ENCODE measurements at places on chromosomes 2 and 18. TPM values are rescaled to one million over a fixed set of nuclear protein-coding genes. Genes with fewer than 3 reads are reported as not detected.

The IL1R1 gene
- total RNA-seq: 2.5 TPM

The CIB4 gene
- total RNA-seq: not detected

DNA sequence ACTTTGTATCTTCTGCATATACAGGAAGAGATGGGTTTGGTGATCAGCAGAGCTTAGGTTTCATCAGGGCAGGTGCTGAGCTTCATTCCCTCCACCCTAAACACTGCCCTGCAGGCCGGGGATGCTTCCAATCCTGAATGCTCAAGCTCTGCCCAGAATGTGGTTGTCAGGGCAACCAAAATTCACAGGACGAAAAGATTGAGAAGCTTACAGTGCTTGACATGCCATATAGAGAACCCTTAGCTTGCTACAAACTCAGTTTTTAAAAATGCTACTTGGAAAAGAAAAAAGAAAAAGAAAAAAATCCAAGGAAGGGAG lies 65.6 kb downstream of the SH3RF3 start:
- no peak for DNase-seq

The SULT1C2 gene
- not detected for total RNA-seq

GRCh38 chr2:205936446-205936845 lies 149.5 kb downstream of the INO80D start:
- DNase-seq: no peak

DNA sequence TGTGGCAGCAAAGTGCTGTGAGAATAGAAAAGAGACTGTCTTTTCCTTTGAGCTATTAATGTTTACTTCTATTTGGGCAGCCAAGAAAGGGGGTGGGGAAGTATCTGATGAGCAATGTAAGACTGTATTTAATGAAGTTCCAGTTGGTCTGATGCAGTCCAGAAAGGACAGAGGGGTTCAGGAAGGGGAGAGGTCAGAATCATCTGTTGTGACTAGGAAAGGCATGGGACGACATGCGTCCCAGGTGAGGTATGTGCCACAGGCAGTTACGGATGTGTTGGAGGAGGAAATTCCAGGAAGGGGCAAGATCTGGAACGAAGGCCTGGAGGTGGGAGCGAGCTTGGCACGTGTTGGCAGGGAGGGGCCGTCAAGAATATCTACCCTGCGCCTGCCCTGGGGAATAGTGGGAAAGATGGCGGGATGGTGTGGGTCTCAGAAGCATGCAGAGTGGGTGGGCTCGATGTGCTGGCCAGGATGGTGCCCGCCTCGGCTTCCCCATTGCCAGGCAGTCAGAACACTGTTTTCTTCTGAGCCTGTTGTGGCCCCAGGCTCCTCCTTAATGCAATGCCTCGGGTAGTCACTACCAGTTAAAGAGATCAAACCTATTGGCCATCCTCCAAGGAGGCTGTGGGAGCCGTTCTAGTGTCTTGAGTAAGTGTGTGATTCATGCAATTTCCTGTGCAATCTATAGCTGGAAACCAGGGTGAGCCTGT lies 57.8 kb upstream of the TXNDC2 start:
- DNase-seq: peak; percentile 94

- peak; percentile 5 for DNase-seq
Observed at GRCh38 chr2:193963472-193964119, 1693.4 kb upstream of the SLC39A10 start.

The SCTR gene
- total RNA-seq: not detected

- no peak for DNase-seq
Observed at GRCh38 chr18:60188958-60189357, 183.6 kb downstream of the MC4R start.

The IL18RAP gene
- total RNA-seq: 5.2 TPM

- DNase-seq: no peak
Observed at GRCh38 chr2:179424571-179424970, 159.9 kb upstream of the SESTD1 start.

DNA sequence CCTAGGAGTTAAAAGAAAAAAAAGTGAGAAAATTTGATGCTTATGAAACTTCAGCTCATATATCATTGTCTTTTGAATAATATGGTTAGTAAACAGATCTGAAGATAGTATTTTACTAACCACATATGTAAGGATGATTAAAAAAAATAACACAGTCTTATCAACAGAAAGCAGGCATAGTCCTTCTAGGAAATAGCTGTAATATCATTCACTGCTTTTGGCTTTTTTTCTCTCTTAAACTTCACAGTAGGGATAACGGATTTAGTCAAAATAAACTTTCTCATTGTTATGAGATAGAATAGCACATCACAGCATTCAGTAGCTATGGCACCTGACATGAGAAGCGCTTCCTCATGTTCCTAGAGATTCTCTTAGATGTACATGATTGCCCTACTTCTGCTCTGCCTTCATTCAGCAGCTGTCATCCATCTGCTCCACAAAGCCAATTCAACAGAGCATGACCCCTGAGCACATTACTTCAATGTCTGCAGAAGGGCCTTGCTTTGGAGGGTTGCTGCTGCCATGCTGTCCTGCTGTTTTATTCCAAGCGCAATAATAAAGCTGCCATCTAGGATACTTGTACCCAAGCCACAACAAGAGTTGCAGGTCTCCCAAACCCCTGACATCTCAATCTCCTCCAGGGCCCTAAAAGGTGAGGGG lies 67.0 kb downstream of the TTC21B start:
- no peak for DNase-seq

- no peak for DNase-seq
Observed at GRCh38 chr18:29157905-29158304, 981.0 kb upstream of the CDH2 start.

The FOXI3 gene
- total RNA-seq: not detected

DNA sequence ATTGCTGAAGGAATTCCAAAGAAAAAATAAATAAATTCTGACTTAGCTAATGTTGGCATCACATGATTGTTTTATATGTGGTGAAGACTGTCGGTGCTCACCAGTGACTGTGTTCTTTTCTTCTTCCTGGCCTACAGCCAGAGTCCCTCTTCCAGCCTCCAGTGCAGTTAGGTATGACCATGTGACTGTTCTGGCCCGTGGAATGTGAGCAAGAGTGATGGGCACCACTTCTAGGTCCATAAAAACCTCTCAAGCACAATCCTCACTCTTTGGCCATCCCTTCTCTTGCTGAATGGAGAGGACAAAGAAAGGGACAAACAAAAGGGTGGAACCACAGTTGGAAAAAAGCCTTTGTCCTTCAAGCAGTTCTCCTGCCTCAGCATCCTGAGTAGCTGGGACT lies 39.0 kb upstream of the BMPR2 start:
- no peak for DNase-seq

The INHA gene
- total RNA-seq: 0.51 TPM

The ID2 gene
- total RNA-seq: 8.3 TPM

DNA sequence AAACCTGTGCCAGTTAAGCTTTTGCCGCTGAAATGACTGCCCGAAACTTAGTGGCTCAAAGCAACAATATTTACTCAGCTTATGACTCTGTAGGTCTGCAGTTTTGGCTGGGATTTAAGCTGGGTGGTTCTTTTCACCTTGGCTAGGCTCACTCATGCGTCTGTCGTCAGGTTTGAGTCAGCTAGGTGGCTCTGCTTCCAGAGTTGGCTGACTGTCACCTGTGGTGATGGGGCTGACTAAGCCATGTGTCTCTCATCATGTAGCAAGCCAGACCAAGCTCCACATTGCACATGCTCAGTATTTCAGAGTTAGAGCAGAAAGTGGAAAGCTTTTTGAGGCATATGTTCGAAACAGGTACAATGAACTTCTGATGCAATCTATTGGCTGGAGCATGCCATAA lies 354.8 kb downstream of the MEIS1 start:
- DNase-seq: no peak

DNA sequence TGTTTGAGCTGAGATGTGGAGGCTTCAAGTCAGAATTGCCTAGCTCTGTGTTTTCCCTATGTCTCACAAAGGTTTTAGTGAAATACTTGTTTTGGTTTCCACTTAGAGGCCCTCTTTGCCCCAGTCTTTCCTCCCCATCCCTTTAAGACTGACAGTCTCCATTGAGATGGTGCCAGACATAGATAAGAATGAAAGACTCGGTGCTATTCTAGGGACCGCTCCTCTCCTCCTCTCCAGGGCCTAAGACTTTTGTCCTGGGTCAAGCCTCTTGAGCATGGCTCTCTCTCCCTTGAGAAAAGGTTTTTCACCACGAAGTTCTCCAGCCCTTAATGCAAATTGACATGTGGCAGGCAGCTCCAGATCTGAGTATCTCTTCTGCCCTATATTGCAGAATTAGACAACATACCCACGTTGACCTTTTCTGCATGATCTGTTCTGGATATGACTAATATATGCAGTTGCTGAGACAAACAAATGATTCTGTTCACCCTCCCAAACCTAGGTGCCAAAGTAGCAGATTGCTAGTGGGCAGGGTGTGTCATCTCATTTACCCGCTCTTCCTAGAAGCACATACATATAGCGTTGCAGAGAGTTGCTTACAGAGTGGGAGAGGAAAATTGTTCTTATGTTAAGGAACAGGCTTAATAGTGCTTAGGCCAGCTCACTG lies 47.5 kb upstream of the ACSL3 start:
- DNase-seq: no peak

GRCh38 chr2:72104821-72105588 lies 42.7 kb downstream of the CYP26B1 start:
- no peak for DNase-seq

GRCh38 chr18:31364190-31364589 lies 12.4 kb upstream of the DSG4 start:
- DNase-seq: no peak

The GCG gene
- 0.29 TPM for total RNA-seq

GRCh38 chr2:109549016-109549590 lies 64.7 kb downstream of the SEPTIN10 start:
- DNase-seq: no peak

GRCh38 chr2:187826023-187826422 lies 271.8 kb upstream of the TFPI start:
- DNase-seq: no peak

The B3GNT7 gene
- total RNA-seq: 0.20 TPM

GRCh38 chr2:44398243-44398897 lies 36.6 kb downstream of the CAMKMT start:
- no peak for DNase-seq

The BOLL gene
- 0.11 TPM for total RNA-seq

The C2orf66 gene
- total RNA-seq: not detected

- DNase-seq: no peak
Observed at GRCh38 chr2:224982226-224982625, 60.0 kb downstream of the DOCK10 start.

DNA sequence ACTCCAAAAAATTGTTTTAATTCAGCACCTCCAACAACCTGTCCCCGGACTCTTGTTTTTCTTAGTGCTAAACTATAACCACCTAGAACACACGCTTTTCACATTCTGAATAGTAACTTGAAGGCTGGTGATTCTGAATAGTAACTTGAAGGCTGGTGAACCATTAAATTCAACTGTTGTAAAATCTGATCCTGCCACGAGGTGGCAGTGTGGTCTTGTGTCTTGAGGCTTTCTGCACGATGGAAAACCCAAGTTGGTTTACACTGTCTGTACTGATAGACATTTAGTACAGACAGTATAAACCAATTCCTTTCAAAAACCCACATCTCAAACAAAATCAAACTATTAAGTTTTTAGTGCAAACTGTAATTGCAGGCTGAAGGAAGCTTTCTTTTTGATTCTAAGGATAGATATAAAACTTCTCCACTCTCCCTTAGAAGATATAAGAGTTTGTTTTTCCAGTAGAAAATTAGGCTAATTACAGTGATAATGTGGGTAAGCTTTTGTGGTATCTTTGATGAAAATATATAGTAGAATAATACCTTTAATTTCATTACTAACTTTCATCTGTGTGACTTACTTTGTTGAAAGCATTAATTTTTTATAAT lies 57.6 kb downstream of the VAPA start:
- DNase-seq: peak; percentile 77

The MYO5B gene
- total RNA-seq: 0.27 TPM

DNA sequence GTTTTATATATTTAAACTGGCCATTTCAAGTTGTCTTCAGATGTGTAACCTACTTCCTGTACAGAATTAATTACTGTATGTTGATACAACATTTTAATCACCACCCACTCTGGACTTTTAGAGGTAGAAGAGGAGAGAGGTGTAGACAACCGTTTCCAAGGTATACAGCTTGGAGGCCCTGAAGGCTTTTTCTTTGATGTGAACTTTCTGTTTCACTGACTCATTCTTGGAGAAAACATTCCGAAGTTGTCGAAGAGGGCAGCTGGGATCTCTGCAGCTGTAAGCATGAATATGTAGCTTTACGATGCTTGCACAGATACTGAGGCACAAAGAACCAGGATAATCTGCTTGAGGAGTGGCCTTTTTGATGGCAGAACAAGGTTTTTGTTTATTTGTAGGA lies 137.0 kb downstream of the NCKAP5 start:
- no peak for DNase-seq

The RUFY4 gene
- total RNA-seq: not detected

The MAB21L4 gene
- not detected for total RNA-seq

DNA sequence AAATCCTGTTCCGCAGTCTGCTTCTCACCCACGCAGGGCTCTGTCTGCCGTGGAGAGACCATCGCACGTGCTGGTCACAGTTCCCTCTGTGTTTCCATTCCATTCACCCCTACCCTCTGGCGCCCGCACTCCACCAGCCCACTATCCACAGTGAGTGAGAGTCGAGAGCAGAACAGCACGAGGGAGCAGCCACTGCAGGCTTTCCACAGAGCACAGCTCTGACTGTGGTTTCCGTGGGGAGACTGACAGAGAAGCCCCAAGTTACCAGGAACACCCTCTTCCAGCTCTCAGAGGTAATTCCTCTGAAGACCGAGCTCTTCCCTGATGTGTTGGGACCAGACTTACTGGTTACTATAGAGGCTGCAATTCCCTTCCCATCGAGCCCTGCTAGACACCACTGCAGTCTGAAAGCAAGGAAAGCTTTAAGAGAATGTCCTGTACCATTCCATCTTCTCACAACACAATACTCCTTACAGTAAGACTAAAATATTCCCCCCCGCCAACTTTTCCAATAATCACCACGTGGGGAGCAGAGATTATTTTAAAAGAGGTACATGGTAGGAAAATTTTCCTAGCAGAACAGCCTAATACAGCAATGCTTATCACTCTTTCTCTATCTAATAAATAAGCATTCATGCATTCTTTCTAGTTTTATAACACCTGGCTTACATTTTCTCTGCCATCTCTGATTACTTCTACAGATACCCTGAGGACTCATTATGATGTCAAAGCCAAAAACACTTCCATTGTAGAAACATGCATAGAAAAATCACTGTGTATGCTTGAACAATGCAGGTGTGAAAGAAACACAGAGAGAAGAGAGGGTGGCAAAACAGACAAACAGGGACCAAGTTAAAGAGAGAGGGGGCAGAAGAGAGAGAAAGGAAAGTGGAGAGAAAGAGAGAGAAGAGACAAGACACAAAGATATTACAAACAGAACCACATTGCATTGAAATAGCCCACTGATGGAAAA lies 4.7 kb downstream of the MYT1L start:
- DNase-seq: no peak

GRCh38 chr18:54378057-54378456 lies 20.4 kb downstream of the C18orf54 start:
- no peak for DNase-seq

The ASTL gene
- not detected for total RNA-seq

DNA sequence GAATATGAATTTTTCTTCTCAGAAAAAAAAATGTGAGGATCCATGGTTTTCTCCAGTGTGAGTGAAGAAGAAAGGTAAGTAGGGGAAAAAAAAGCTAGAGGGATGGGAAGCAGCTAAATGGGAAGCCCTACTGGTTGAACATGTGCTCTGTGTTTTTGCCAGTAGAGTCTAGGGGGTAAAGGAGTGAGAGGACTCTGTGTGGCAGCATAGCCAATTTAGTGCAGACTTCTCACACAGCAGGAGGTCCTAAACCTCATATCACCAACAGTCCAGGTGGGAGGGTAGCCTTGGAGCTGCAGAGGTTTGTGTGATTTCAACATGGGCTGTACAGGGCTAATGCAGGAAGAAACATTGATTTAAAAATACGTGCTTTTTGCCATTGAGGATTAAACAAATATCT lies 334.5 kb upstream of the SPHKAP start:
- DNase-seq: no peak

GRCh38 chr2:236743039-236743920 lies 173.7 kb downstream of the ACKR3 start:
- no peak for DNase-seq
